ENCODE measurements at places on chromosomes 4 and X. TPM values are rescaled to one million over a fixed set of nuclear protein-coding genes. Genes with fewer than 3 reads are reported as not detected.

DNA sequence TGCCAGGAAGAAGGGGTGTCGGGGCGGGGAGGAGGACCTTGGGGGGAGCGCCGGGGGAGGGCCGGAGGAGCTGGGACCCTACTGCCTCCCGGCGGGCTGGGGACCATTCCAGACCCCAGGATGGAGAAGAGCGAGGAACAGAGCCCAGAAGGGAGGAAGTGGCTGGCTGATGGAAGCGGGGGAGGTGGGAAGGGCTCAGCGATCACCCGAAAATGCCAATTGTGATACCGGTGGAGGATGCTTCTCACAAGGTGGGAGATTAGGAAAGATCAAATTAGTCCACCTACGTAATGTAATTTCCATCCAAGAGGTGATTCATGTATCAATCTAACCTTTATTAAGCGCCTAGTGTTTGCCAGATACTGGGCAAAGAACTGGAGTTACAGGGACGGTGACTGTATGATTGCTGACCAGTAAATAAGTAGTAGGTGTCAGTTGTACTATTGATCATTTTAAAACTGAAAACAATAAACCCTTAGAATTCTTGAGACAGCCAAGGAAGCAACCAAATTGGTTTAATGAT is 452 bp upstream of the RAI2 start:
- DNase-seq, result no peak

Gene PARM1
- 70.0 TPM for polyA plus RNA-seq

Gene PPARGC1A
- 7.0 TPM for polyA plus RNA-seq

- DNase-seq, result peak; percentile 36
Observed at GRCh38 chrX:48648336-48648751, 35.3 kb upstream of the WAS start.

Measured in muscle of arm (tissue), 14 donors.